ENCODE measurements at places on chromosomes 5 and 9.
A peak's percentile ranks its signal among the peaks of the same experiment; 100 is the strongest.

- DNase-seq = no peak
Measured at GRCh38 chr5:144076521-144077083, 93.9 kb downstream of the YIPF5 start.

GRCh38 chr5:25701936-25702335 lies 1057.2 kb upstream of the CDH10 start:
- no peak for DNase-seq

GRCh38 chr5:30880514-30880913 lies 313.0 kb upstream of the CDH6 start:
- DNase-seq = no peak

DNA sequence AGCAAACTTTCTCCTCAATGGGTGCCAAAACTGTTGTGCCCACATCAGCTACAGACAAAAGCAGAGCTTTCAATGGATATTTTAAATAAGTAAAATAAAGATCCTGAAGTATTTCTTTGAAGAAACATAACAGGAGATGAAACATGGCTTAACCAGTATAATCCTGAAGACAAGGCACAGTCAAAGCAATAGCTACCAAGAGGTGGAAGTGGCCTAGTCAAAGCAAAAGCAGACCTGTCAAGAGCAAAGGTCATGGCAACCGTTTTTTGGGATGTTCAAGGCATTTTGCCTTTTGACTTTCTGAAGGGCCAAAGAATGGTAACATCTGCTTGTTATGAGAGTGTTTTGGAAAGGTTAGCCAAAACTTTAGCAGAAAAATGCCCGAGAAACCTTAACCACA lies 77.9 kb downstream of the ANXA1 start:
- no peak for DNase-seq

GRCh38 chr9:87336407-87336806 lies 161.3 kb upstream of the DAPK1 start:
- peak; percentile 25 for DNase-seq

- DNase-seq = no peak
Measured at GRCh38 chr5:180335614-180336233, 17.4 kb downstream of the GFPT2 start.

- no peak for DNase-seq
Measured at GRCh38 chr5:42887575-42887974, 75.9 kb upstream of the SELENOP start.

DNA sequence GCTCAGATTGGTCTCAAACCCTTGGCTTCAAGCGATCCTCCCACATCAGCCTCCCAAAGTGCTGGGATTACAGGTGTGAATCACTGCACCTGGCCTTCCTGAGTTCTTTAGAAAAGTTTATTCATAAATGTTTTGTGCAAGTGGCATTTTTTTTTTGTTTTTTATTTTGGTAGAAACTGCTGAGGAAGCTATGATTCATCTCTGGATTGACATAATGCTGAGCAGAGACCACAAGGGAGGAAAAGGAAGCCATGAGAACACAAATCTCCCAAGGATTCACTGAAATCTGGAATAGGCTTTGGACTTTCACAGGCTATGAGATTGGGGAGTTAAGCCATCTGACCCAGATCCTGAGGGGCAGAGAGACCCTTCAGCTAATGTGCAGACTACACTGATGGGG lies 3.4 kb upstream of the SLC46A2 start:
- DNase-seq = no peak

DNA sequence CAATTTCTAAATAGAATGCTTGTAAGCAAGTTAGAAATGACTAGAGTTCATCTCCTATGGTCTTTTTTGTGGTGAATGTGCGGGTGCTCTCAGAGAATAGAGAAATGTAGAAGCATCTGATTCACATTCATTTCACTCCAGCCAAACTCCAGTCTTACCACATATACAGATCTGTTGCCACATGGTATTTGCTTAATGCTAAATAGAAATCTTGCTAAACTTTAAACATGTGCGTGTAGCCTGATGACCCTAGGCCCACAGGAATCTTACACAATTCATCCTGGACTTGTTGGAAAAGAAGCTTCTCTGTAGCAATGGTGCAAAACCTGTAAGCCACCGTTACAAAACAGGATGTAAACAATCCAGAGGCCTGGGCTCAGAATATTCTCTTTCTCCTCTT lies 135.2 kb downstream of the PCSK1 start:
- peak; percentile 97 for DNase-seq

GRCh38 chr9:1718836-1719235 lies 296.3 kb upstream of the SMARCA2 start:
- no peak for DNase-seq

DNA sequence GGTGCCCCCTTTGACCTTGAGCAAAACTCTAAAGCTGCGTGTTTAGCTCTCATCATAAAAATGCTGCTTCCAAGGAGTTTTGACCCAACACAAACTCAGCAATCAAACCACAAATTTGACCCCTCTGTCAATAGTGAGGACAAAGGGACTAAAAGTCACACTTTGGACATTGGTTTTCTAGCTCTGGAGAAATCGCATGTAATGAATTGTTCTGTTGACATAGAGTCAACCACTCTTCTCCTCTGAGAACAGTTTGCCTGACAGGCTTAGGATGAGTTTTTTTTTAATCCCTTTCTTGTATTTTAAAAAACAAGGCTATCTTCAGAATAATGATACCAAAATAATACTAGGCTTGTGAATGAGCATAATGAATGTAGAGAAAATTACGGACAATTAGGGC lies 61.1 kb upstream of the MAN2A1 start:
- no peak for DNase-seq
